ENCODE measurements at places on chromosomes 7 and 10.

- no peak for DNase-seq
Measured at GRCh38 chr10:114396464-114396863, 7.8 kb downstream of the AFAP1L2 start.

GRCh38 chr10:58856508-58857240 is 319.8 kb upstream of the PHYHIPL start:
- no peak for DNase-seq

GRCh38 chr7:40221836-40222235 is 87.0 kb downstream of the SUGCT start:
- no peak for DNase-seq

GRCh38 chr10:14798636-14799035 is 23.9 kb upstream of the FAM107B start:
- no peak for DNase-seq

GRCh38 chr10:77403761-77404160 is 233.8 kb downstream of the KCNMA1 start:
- DNase-seq, result no peak

DNA sequence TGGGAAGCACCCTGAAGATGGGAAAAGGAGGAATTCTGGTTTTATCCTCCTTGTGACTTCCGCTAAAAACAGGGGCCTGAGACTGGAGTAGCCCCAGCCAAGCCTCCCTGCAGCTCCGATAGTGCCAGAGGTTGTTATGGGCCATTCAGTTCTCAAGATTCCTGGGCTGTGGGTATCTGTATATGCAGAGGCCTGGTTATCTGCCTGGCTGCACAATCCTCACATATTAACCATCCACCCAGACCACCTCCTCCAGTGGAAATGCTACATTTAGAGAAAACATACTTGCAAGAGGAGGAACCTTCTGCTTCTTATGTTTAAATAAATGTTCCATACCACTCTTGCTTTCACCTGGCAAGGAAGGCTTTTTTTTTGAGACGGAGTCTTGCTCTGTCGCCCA is 34.6 kb downstream of the ARL3 start:
- no peak for DNase-seq

GRCh38 chr7:117076426-117076943 is 123.2 kb downstream of the ST7 start:
- DNase-seq, result no peak

- no peak for DNase-seq
Measured at GRCh38 chr7:128886391-128887168, 23.9 kb downstream of the ATP6V1F start.

- no peak for DNase-seq
Measured at GRCh38 chr10:128241023-128241422, 114.8 kb upstream of the MKI67 start.

DNA sequence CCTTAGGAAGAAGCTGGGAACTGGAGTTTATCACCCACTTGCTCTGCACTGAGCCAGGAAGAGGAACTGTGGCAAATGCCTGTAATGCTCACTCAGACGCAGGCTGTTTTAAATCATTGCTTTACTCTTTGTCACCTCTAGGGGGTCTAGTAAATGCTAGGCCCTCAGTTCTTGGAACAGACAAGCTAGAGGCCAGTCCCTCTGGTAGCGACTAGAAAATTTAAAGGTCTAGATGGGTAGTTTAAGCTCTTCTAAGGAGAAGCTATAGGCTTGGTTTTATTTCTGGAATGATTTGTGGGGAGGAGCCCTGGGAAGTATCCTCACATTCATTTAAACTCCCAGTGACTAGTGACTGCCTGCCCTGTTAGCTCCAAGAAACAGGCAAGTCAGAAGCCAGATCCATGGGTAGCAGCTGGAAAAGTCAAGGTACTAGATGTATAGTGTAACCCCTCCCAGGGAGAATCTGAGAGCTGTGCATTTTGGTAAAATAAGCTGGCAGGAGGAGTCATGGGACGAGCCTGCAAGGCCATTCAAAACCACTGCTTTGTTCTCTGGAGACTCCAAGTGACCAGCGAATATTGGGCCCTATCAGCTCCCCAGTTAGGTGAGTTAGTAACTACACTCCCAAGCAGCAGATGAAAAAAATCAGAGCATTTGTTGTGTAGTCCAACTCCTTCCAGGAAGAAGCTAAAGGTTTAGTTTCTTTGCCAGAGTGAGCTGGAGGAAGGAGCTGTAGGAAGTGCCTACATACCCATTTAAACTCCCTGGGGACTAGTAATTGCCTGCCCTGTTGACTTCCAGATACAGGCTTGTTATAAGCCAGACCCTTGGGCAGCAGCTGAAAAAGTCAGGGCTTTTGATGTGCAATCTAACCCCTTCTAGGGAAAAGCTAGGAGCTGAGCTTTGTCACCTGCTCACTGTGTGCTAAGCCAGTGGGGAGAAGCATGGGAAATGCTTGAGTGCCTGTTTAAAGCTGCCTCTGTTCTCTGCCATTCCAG is 68.9 kb downstream of the DYNC1I1 start:
- no peak for DNase-seq

GRCh38 chr7:23299770-23300300 is 696 bp downstream of the MALSU1 start:
- DNase-seq, result no peak

DNA sequence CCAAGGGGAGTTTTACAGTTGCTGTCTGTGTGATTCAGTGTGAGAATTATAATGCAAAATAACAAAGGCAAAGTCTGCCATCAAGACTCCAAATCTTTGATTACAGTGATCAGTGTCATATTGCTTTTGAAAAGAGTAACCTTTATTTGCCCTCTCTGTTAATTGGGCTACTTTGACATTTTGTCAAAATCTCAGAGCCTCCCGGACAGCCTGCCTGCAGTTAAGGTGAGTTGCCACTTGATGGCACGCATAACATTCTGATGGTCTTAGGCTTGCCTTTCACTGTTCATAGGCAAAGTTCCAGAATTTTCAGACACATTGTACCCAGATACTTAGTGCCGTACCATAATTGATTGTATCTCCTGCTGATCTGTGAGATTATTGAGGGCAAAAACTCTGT is 253.5 kb downstream of the ABCA13 start:
- DNase-seq, result peak; percentile 17

- DNase-seq, result no peak
Measured at GRCh38 chr7:50610521-50611277, 45.5 kb upstream of the DDC start.

GRCh38 chr7:20665096-20665495 is 49.6 kb downstream of the ABCB5 start:
- DNase-seq, result no peak

- DNase-seq, result no peak
Measured at GRCh38 chr10:125094806-125095205, 65.6 kb downstream of the CTBP2 start.

DNA sequence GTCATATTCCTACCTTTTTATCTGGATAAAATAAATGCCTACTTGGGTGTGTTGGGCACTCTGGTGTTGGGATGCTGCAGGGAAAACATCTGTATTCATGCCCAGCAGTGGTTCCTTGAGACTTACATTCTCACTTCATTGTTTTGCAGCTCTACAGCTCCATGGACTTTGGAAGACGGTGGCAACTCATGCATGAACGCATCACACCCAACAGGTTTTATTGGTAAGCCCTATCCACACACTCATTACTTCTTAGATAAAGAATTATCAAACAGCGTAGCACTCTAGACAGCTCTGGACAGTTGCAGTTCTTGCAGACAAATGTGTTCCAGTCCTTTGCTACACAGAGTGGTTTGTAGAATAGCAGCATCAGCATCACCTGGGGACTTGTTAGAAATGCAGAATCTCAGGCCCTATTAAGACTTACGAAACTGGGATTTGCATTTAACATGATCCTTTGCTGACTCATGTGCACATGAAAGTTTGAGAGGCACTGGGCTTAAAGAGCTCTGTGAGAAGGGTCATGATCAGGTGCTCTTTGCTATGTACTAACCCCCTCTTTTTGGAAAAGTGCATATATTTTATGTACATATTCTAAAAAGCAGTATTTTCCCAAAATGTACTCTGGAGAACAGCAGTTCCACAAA is 401.9 kb downstream of the SORCS3 start:
- no peak for DNase-seq

- DNase-seq, result no peak
Measured at GRCh38 chr10:10824591-10825148, 193.0 kb upstream of the CELF2 start.

- DNase-seq, result no peak
Measured at GRCh38 chr7:88586219-88586618, 173.3 kb upstream of the ZNF804B start.

DNA sequence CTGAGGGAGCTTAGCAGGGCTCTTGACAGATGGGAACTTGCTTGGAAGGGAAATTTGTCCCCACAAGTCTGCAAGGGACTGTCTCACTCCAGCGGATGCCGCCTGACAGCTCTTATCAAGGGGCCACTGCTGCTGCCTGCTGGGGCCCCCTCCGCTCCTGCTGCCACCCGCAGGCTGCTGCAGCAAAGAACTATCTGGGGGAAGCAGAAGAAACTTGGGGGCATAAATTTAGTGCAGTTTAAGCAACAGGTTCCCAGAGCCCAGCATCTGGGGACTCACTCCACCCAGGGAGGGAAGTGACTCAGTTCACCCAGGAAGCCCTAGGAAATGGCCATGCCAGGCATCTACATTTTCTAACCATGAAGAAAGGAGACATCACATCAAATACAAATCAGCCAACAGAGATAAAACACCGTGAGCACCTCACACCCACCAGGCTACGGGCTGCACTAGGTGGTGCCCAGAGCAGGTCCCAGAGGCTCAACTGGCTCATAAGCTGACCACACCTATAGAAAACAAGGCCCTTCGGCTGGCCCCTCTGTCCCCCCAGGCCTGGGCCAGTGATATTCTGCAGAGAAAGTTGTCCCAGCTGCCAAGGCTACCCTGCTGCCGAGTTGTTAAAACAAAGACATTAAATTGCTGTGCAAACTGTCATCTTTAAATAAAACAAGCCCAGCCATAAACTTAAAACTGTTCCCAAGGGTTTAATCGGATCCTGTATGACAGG is 3.7 kb downstream of the RGS10 start:
- no peak for DNase-seq

DNA sequence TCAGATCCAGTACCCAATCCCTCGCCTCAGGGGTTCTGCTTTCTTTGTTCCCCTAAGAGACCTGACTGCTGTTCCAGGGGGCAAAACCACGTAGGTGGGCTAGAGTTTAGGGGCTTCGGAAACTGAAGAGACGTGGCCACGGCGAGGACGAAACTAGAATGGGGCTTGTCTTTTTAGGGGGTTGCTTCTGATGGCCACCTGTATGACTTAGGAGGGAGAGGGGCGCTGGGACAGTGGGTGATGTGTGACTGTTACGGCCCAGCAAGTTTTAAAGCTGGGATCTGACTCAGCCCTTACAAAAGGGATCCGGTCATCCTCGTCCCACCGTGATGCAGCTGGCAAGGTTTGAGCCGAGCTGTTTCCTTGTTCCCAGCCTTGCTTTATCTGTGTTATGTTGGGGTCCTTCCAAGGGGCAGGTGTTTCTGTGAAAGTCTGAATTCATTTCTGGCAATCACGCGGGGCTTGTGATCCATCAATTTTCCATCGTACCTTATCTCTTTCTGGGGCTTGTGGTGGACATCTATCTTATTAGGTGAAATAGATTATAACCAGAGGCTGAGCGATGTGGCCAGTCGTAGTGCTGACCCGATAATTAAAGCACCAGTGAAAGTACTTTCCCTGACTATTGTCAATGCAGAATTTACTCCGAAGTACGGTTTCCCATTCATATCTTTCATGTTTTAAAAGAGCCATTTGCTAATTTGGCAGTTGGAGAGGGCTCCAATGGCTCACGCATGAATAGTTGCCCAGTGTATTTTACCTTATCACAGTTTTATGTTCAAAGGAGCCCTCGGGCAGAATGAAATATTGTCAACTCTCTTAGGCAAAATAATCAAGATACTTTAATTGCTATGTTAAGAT is 830 bp downstream of the MET start:
- no peak for DNase-seq

DNA sequence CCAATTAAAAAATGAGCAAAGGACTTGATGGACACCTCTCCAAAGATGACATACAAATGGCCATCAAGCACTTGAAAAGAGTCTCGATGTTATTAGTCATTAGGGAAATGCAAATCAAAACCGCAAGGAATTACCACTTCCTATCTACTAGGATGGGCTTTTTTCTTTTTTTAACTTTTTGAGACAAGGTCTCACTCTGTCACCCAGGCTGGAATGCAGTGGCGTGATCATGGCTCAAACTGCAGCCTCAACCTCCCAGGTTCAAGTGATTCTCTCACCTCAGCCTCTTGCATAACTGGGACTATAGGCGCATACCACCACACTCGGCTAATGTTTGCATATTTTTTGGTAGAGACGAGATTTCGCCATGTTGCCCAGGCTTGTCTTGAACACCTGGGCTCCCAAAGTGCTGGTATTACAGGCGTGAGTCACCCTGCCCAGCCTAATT is 13.6 kb downstream of the NKX1-2 start:
- DNase-seq, result no peak

DNA sequence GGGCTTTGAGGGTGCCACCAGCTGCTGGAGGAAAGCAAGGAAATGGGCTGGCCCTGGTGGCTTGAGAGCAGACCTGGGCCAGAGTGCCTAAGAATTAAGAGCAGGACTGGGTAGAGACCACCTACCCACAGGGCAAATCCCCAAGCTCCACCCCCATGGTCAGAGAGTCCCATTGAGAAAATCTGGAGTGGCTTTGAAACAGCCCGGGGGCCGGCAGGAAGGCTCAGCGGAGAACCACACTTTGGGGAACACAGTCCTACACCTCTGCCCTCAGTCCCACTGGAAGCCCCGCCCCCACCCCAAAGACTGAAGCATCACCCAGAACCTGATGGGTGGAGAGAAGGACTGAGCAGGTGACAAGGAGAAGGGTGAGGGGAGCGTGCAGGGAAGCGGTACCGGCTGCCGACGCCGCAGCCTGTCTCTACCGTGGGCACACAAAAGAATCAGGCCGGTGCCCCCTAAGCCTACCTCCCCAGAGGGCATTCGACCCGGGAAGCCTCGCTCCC is 3.6 kb downstream of the SMARCD3 start:
- DNase-seq, result no peak

GRCh38 chr7:78039790-78040776 is 241.5 kb downstream of the PHTF2 start:
- no peak for DNase-seq

GRCh38 chr10:72800000-72800740 is 93.4 kb upstream of the OIT3 start:
- DNase-seq, result no peak

DNA sequence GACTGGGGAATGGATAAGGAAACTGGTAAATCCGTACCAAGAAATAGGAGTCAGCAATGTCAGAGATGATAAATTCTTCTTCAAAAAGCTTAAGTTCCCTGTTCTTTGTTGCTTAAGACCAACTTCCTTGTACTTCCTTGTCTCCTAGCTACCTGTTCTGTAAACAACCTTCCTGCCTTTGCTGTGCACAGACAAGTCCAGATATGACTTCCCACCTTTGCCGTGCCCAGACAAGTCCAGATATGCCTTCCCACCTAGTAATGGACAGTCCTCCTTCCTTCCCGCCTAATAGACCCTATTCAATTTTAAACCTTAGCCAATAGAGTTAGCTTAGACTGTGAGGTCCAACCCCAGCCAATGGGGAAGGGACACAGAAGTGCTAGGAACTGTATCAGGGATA is 2.5 kb upstream of the ZNF33A start:
- no peak for DNase-seq

- DNase-seq, result no peak
Measured at GRCh38 chr7:34365011-34365410, 293.0 kb upstream of the NPSR1 start.
